ENCODE measurements at places on chromosomes 6 and 20. TPM values are rescaled to one million over a fixed set of nuclear protein-coding genes. Genes with fewer than 3 reads are reported as not detected.

GRCh38 chr6:160378218-160378617 is 30.0 kb downstream of the SLC22A3 start:
- no peak for DNase-seq

DNA sequence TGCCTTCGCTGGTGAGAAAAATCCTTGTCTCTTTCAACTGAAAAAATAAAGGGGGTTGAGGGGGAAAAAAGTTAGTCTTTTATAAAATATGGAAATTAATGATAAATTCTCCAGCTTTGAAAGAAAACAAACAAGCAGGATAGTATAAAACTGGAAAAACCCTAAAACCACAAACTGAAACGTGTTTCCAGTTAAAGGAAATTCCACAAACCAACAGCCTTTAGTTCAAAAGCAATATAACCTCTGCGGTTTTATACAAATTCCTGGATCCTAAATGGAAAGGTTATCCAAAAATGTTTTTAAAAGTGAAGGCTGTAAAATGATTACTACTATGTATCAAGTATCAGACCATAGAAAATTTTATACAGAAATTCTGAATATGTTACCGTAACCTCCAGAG is 55.6 kb downstream of the BMP5 start:
- no peak for DNase-seq

The ZC2HC1B gene
- total RNA-seq, result not detected

DNA sequence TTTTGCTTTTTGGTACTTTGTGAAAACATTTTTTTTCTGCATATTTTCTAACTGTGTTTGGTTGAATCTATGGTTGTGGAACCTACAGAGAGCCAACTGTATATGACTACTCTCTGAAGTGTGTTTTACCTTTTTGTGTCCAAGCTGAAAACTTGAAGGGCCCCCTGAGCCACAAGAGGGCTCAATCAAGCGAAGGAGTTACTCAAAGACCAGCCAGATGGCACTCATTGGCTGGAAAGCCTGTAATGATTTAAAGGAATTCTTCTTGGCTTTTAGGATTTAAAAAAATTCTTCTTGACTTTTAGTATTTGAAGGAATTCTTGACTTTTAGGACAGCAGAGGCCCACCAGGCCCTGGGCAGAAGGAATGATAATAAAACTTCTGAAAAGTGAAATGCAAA is 27.0 kb upstream of the ECI2 start:
- DNase-seq, result no peak

GRCh38 chr20:50296450-50297375 is 106.1 kb downstream of the CEBPB start:
- no peak for DNase-seq

The CD40 gene
- 4.1 TPM for total RNA-seq

The PPP1R14C gene
- total RNA-seq, result 18.3 TPM

GRCh38 chr6:105153676-105154075 is 26.1 kb downstream of the POPDC3 start:
- DNase-seq, result no peak

The LY6G6C gene
- total RNA-seq, result 20.4 TPM

The PI3 gene
- total RNA-seq, result 509 TPM

The CRYBG1 gene
- total RNA-seq, result 24.9 TPM

The CD24 gene
- 97.1 TPM for total RNA-seq
